Femur (tissue), 1 donor: ENCODE measurements at places on chromosomes 6 and 20.

GRCh38 chr6:12065321-12066140, 53.4 kb downstream of the HIVEP1 start:
- no peak for DNase-seq

DNA sequence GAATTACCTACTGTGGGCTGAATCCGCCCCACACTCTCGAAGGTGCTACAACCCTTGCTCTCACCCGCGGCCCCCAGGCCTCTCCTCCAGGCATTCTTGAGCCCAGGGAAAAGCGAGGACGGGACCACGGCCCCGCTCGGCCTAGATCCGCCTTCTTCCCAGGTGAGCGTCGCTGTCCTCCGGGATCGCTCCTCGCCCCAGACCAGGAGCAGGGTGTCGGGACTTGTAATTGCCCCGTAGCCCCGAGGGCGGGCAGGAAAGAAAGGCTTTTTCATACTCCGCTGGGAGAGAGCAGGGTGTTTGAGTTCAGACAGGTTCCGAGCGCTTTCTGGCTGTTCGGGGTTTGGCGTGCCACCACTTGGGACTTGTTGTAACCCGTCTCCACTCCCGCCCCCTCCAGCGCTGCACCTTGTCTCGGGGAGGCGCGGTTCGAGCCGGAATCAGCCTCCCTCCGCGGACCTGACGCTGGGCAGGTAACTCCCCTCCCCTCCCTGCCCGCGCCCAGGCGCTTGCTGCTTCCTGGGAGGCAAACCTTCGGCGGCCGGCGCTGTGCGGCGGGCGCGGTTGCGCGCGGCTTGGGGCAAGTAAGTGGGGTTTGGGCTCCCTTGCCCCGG, at the start of gene FAM83B:
FAM83B (plus strand) TSS at position 529 of the 614 bp plus-strand sequence. CDS start 23,476 bp downstream, outside the sequence.
- peak; percentile 22 for DNase-seq

DNA sequence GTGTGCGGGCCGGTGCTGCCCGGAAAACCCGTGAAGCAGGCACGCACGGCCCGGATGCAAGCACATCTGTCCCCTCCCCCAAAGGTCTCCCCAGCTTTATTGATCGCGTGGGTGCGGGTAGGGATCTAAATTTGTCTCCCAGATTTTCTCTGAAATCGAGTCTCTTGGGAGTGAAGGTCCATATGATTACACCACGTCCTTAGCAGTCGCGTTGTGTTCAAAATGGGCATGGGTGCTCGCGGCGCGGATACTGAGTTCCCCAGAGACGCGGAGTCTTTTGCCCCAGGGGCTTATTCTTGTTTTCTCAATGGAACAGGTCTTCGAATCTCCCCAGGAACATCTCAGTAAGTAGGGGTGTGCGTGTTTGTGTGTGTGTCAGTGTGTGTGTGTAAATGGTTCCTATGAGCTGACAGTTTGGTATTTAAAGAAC, 2.8 kb upstream of the ZNF292 start:
- DNase-seq, result no peak

DNA sequence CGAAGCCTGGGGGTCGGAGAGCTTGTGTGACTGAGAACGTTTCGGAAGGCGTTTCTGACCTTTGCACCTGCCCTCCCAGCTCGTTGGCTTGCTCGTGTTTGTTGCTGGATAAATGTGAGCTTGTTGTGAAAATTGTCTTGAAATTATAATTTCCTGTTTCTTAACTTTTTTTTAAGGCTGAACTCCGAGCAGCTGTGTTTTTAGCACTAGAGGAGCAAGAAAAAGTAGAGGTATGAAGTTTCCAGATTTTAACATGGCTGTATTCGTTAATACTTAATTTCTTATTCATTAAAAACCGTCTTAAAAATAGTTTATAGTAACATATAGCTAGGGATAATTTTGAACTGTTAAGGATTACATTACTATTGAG, 672 bp downstream of the CEP43 start:
- no peak for DNase-seq

DNA sequence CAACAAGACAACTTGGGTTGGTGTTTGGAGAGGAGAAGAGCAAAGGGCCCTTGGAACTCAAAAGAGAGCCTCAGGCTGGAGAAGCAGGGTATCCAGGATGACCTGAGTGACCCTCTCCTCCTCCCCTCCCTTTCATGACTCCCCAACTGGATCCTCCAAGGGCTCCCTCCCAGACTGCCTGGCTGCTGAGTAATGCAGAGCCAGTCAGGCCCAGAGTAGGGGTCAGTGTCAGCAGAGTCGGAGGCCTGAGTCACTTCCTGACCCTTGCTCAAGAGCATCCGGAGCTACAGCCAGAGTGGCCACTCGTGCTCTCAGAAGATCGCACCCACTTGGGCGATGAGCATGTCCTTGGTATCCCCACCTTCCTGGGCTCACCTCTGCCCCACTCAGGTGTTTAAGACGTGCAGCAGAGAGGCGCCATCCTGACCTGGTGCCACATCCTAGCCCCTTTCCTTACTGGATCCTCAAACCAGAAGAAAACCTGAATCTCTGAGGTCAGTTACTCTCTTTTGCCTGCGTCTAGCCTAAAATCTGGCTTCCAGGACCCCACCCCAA, 2.8 kb upstream of the MAPK13 start:
- DNase-seq, result no peak

GRCh38 chr6:14501240-14501639, 383.7 kb downstream of the CD83 start:
- no peak for DNase-seq

GRCh38 chr20:40223810-40224209, 465.2 kb downstream of the MAFB start:
- DNase-seq, result no peak

DNA sequence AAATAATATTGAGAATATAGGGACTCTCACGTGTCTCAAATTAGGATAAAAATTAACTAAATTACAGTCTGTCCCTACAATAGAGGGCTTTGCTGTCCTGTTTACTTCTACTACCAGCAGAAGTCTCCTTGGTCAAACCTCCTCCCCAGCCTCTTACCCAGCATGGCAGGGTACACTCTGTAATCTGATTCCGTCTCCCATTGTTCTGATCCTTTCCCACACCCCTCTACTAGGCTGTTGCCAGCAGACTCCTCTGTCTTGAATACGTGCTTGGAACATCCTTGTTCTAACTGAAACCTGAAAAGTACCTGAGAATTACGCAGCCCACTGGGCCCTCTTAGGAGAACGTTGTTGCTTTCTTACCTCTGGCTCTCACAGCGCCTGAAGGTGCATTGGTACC, 112.2 kb upstream of the PREP start:
- DNase-seq, result no peak

- no peak for DNase-seq
Observed at GRCh38 chr6:166024252-166024651, 143.4 kb downstream of the TBXT start.

DNA sequence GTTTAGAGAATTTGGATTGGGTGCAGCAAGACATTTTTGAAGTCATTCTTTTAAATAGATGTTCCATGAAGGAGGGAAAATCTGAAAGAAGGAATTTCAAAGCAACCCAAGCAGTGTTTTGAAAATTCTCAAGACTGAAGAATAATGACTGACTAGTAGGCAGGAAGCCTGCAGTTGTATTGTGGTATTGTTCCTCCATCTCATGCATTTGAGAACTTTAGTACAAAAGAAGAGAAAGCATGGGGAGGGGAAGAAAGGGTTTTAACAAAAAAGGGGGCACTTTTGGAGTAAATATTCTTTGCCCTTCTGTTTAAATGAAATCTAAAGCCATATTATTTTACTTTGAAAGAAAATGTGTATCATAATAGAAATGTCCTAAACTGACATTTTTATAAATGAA, 6.6 kb downstream of the NCOA3 start:
- no peak for DNase-seq

DNA sequence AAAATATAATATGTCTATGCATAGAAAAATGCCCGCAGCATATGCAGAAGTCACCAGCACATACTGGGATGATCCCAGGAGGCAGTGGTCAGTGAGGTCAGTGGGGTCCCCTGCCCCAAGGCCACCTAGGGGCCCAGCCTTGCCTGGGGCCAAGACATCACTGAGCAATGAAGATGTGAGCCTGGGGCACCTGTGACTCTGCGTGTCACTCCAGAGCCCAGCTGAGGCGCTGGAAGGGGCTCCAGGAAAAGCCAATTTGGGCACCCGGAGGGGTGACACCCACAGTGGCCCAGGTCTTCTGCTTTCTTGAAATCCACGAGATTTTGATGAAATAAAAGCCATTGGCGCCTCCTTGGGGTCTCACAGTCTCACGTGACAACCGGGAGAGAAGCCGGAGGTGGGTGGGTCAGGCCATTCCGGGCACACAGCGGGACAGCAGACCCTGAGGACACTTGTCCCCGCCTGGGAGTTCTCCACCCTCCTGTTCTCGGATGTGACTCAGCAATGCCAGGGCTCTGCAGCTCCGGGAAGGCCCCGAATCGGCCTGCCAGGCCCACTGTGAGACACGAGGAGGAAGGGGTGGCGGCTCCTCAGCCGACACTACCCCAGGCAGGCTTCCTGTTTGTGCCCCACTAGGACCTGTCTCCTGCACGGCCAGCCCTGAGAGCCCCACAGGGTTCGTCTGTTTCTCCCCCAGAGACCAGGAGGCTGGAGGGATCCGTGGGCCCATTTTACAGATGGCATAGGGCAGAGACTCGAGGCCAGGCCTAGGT, 24.4 kb upstream of the SLCO4A1 start:
- DNase-seq, result no peak

DNA sequence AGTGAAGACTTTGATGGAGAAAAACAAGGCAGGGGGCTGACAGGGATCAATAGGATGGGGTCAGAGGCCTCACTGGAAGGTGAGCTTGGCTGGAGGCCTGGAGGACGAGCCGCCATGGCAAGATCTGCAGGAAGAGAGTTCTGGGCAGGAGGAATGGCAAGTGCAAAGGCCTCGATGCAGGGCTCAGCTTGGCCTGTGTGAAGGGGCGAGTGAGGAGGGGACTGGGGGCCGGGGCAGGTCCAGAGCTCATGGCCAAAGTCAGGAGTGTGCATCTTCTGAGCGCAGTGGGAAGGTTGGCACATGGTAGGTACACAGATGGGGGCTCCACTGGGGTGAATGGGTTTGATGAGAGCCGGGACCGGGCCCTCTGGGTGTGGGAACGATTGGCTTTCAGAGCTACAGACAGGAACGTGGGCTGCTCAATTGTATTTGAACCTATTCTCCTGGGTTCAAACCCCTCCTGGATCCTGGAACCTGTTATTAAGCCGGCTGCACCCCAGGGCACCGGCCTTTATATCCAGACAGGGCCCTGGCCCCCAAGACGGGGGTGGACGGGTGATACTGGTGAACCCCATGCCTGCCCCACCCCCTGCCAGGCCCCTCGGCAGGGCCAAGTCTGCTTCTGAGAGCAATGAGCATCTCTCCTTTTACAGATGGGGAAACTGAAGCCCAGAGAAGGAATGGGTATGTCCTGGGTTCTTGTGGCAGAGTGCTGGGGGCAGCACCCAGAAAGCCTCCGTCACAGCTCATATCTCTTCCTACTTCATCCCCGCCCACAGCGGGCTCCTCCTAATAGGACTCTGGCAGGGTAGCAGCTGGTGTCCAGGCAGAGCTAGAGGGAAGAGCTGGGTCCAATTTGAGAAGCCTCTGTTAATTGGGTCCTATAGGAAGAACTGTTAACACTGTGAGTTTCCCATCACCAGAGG, 106.1 kb downstream of the CEBPB start:
- no peak for DNase-seq

DNA sequence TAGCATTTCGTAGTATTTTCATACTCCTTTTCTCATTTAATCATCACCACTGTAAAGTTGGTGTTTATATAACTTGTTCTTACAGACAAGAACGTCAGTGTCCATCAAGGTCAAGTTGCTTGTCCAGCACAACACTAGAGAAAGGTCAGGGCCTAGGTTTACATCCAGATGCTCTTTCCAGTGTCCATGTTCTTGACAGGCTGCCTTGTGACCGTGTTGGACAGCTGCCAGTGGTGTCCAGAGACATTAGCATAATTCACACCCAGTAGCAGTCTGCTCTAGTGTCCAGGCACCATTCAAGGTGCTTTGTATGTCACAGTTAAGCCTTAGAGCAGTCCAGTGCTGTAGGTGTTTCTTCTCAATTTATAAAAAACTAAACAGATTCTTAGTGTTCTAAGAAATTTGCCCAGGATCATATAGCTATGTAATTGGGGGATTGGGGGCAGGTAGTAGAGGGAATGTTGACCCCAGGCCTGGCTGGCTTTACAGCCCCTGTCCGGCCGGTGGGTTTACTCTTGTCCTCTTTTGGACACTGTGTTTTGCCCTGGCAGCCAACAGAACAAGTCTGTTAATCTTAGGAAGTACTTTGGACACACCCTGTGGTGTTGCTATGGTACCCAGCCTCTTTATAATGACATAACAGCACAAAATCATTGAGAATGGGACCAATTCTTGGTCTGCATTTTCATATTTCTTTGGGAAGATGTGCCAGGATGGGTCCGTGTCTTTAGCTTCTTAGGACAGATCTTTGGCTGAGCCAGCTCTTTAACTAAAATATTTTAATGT, 8.0 kb downstream of the STK35 start:
- peak; percentile 43 for DNase-seq

- no peak for DNase-seq
Observed at GRCh38 chr6:97668716-97669115, 385.7 kb upstream of the MMS22L start.
